ENCODE measurements at places on chromosomes 13 and 19. TPM values are rescaled to one million over a fixed set of nuclear protein-coding genes. Genes with fewer than 3 reads are reported as not detected.

DNA sequence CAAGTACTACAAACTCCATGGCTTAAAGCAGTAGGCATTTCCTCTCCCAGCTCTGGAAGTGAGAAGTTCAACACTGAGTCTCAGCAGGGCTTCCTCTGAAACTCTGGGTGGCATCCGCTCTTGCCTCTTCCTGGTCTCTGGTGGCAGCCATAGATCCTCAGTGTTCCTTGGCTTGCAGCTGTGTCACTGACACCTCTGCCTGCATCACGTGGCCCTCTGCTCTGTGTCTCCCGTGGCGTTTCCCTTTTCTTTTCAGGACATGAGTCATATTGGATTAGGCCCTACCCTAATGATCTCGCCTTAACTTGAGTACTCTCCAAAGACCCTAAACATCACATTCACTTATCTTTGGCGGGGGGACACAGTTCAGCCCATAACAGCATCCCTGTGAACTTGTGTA is 466.7 kb downstream of the MYO16 start:
- DNase-seq: no peak

GRCh38 chr13:72204291-72204690 is 337.3 kb upstream of the DACH1 start:
- no peak for DNase-seq

- no peak for DNase-seq
Observed at GRCh38 chr13:79534596-79534995, 53.6 kb downstream of the NDFIP2 start.

ATP7B gene
- 19.0 TPM for polyA plus RNA-seq

ZNF808 gene
- 9.4 TPM for polyA plus RNA-seq

GRCh38 chr19:44748426-44749254 is at the start of gene BCL3:
Gene BCL3, plus strand, starts transcription at chr19:44748708. Its CDS starts 83 bp downstream, at chr19:44748791.
- DNase-seq: no peak

- no peak for DNase-seq
Observed at GRCh38 chr19:2494084-2494446, 18.1 kb downstream of the GADD45B start.

GRCh38 chr19:4108767-4109625 is 14.9 kb downstream of the MAP2K2 start:
- no peak for DNase-seq

DNA sequence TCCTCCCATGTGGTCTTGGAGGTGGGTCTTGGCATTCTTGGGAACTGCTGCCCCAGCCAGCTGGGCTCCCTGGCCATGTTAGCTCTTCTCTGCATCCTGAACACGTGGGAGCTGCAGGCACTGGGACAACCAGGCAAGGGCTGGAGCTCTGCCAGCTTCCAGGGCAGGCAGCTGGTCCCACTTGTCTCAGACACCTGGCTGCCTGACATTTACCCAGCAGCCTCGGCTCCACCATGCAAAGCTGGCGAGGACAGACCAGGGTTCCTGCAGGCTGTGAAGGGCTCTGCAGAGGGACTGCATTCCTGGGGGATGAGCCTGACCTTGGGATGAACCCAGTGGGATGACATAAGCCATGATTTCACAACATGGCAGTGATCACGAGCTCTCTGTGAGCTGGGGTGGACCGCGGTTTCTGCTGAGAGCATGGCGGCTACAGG is 99.0 kb upstream of the TSHZ3 start:
- no peak for DNase-seq

KIR2DL3 gene
- not detected for polyA plus RNA-seq

SHANK1 gene
- 4.5 TPM for polyA plus RNA-seq

Data from renal cortex interstitium (tissue), 15 donors.